ENCODE measurements at places on chromosomes 3 and 15.

- DNase-seq, result no peak
Measured at GRCh38 chr3:138678874-138679392, 70.4 kb downstream of the FAIM start.

DNA sequence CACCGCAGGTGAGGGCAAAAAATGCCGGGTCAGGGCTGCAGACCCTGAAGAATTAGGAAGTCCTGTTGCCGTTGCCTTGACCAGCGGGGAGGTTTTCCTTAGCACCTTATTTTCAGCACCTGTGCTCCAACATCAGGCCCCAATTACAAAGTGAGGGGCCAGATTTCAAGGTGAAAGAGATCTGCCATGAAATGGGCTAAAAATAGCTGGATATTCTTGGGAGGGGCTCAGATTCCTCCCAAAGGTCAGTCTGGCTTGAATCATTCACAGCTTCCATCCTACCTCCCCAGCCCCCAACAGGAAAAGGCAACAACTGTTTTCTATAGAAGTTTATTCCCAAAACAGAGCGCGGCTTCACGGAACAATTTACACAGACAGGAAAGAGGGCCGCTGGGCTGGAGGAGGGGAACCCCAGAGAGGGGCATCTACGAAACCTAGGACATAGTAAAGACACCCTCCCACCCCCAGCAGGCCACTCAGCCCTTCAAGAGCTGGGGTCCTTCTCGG is 941 bp upstream of the SLC26A6 start:
- no peak for DNase-seq

GRCh38 chr15:35206060-35206675 is 121.1 kb upstream of the NANOGP8 start:
- no peak for DNase-seq

DNA sequence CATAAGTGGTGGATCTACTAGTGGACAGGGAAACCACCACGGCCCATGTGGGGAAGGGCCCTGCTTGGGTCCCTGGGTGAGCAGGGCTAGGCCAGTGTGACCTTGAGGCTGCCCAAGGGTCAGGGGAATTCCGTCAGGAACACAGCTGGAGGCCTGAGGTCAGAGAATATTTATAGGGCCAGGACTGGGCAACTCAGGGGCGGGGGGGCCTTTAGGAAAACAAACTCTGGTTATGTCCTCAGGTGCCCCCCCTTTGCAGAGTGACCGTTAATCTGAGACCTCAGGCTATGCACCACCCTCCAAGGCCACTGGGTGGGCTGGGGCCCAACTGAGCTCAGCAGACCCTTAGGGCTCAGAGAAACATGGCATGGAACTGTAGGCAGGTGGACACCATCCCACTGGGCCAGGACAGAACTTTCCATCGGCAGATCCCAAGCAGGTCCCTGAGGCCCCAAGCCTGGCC is 2.5 kb downstream of the TWF2 start:
- no peak for DNase-seq

DNA sequence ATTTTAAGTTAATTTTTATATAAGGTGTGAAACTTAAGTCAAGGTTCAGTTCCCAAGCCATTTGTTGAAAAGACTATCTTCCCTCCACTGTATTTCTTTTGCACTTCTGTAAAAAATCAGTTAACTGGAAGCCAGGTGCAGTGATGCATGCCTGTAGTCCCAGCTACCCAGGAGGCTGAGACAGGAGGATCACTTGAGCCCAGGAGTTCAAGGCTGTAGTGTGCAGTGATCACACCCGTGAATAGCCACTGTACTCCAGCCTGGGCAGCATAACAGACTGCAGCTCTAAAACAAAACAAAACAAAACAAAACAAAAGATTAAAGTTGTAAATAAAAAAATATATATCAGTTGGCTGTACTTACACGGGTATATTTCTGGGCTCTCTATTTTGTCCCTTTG is 33.1 kb upstream of the SEC22A start:
- DNase-seq, result no peak

GRCh38 chr3:188200481-188200880 is 46.5 kb downstream of the LPP start:
- DNase-seq, result no peak

- peak; percentile 50 for DNase-seq
Measured at GRCh38 chr3:114179575-114179974, 723 bp upstream of the DRD3 start.

GRCh38 chr15:77853910-77854309 is 221.2 kb upstream of the LINGO1 start:
- no peak for DNase-seq

- DNase-seq, result no peak
Measured at GRCh38 chr3:25826510-25826909, 36.6 kb downstream of the OXSM start.

DNA sequence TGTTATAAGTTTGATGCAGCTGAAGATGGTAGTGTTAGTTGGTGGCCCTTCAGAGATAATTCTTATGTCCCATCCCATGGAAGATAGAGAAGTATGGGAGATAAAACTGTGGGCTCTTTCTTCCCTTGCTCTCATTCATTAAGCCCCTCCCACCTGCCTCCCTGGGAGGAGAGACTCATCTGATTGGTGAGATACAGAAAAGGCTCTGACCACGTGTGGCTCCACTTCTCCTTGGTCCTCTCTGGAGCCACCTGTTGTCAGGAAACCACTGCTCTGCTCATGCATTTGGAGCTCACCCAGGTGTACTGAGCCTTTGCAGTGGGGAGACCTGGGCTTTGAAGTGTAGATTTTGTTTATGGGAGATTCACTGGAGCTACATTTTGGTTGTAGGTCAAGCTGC is 293.2 kb upstream of the RASGRP1 start:
- DNase-seq, result no peak

DNA sequence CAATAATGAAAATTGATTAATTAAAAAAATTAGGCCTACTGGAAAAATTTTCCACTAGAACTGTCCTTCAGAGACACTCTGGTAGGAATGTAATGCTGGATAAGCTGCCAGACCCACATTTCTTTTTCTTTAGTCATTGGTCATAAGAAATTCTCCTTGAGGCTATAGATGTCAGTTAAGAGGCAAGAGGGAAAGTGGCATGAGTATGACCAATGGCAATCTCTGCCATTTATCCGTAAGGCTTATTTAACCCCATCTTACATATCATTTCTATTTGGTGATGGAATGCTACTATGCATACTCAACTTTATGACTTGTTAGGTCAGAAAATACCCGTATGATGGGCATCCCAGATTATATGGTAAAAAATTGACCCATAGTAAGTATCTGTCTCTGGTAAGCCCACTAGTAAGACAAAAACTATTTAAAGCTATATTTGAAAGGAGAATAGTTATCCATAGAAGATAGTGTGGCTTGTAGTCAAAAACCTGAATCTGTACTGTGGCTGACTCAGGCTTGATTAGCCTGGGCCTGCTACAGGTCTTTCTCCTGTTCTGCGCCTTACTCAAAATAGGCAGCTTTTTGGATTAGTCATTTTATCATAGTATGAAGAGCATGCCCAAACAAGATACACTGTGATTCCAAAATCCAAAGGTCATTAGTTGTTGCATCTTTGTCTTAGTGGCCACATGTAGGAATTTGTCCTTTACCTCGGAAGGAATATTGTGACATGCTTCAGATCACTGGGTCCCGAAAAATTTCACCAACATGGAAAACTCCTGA is 314.7 kb downstream of the PYDC2 start:
- no peak for DNase-seq

GRCh38 chr3:17833786-17834559 is 91.5 kb upstream of the TBC1D5 start:
- no peak for DNase-seq

- DNase-seq, result no peak
Measured at GRCh38 chr3:29067007-29067406, 213.9 kb upstream of the RBMS3 start.

GRCh38 chr3:61277411-61277810 is 26.2 kb upstream of the FHIT start:
- DNase-seq, result no peak

DNA sequence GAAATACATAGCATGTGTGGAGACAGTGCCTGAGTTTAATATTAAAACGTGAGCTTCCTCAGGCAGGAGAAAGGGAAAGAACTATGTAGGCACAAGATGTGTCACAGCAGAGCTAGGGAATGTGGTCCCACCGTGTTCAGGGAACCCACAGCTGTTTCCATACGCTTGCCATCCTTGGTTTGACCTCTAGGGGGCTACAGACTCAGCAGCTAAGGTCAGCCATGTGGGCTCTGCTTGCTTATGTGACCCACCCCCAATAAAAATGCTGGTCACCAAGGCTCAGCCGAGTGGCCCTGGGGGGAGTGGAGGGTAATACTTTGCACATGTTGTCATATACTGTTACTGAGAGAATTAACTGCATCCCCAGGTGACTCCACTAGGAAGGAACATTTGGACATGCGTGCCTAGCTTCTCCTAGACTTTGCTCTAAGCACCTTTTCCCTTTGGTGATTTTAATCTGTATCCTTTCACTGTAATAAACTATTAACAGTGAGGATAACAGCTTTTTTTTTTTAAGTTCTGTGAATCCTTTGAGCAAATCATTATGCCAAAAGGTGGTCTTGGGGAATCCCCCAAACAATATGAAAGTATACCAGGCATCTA is 3.3 kb downstream of the TUBGCP5 start:
- peak; percentile 29 for DNase-seq
